ENCODE measurements at places on chromosomes 5 and 9.

- DNase-seq = no peak
These were observed 40.8 kb upstream of the GLRX start for GRCh38 chr5:95863383-95863757.

GRCh38 chr9:108565651-108566378, 290.0 kb downstream of the ACTL7B start:
- no peak for DNase-seq

DNA sequence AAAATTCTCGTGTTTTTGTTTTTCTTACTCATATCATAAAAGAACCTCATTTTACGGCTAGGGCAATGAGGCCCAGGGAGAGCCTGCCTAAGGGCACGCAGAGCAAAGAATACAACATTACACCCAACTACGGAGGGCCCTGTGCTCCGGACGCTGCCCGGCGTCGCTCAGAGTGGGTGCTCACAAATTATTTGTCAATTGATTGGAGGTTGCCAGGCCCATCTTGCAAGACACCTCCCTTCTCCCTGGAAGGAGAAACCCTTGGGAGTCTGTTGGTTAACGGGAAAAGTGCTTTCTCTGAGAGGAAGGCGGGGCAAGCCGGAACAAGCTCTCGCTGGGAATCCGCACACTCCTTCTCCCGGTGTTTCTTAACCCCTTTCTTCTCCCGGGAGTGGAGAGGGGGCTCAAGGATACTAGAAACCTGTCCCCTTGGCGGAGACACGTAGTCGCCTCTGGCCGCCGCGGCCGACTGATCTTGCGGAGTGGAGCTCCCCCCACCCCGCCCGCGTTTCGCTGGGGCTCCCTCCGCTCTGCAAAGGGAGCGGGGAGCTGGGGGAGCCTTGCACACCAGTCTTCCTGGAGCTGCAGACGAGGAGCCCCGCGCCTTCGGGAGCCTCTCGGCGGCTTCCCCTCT, 599.3 kb upstream of the SGCD start:
- no peak for DNase-seq

- DNase-seq = no peak
These were observed 691 bp downstream of the DMXL1 start for GRCh38 chr5:119071561-119071995.
